Osteocyte (in vitro differentiated cells): ENCODE measurements at places on chromosomes 11 and 22. TPM values are rescaled to one million over a fixed set of nuclear protein-coding genes. Genes with fewer than 3 reads are reported as not detected.

RIMBP3C gene
- 0.68 TPM in 1 of 2 replicates, not detected in the other for total RNA-seq

SEPTIN3 gene
- 0.42 and 0.46 TPM in 2 replicates for total RNA-seq

OR5AN1 gene
- total RNA-seq, result not detected in 2 replicates

RAG2 gene
- not detected in 2 replicates for total RNA-seq

MYRF gene
- total RNA-seq, result 0.43 and 0.47 TPM in 2 replicates

ANO9 gene
- not detected in 2 replicates for total RNA-seq

TPBGL gene
- total RNA-seq, result 0.13 TPM in 1 of 2 replicates, not detected in the other

NPTXR gene
- 4.7 and 4.8 TPM in 2 replicates for total RNA-seq

LRRC51 gene
- 9.1 and 10.9 TPM in 2 replicates for total RNA-seq

GRCh38 chr22:39110631-39111561 lies 13.9 kb downstream of the APOBEC3H start:
- no peaks in the 10 kb centered on the region for H3K36me3 ChIP-seq
- H3K27me3 ChIP-seq, result peaks cover 40% of the 10 kb centered on the region
- no peak for DNase-seq

GRCh38 chr11:94111660-94112059 lies 17.0 kb upstream of the PANX1 start:
- no peak overlapping the region for H3K4me3 ChIP-seq
- H3K27ac ChIP-seq, result no peak overlapping the region
- H3K4me1 ChIP-seq, result no peaks in the 10 kb centered on the region
- no peak for DNase-seq
- no peaks in the 10 kb centered on the region for H3K36me3 ChIP-seq

- H3K4me3 ChIP-seq, result no peak overlapping the region
- DNase-seq, result no peak
- H3K4me1 ChIP-seq, result peaks cover 6% of the 10 kb centered on the region
- no peaks in the 10 kb centered on the region for H3K27me3 ChIP-seq
- peak overlapping the region; percentile 4 for H3K27ac ChIP-seq
Measured at GRCh38 chr11:121810291-121810690, 305.7 kb downstream of the BLID start.

DNA sequence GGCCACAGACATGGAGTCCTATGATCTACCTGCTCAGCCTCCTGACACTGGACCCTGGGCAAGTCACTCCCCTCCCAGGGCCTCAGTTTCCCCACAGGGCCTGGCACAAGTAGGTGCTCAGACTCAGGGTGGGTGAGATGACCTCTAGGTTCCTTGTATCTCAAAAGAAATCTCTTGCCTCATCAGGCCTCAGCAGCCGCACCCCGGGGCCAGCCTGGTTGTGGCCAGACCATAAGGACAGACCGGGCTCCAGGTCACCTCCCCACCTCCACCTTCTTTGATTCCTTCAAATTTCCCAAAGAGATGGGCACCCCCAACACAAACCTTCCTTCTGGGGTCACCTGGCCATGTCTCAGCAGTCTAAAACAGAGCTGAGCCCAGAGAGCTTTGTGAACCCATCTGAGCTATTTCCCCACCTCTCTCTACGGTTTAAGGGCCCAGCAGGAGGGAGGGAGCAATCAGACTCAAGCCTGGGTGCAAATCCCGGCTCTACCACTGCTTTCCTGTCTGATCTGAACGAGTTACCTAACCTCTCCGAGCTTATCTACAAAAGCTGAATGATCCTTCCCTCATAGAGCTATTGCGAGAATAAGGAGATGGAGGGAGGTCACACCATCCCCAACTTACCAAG lies 2.5 kb upstream of the APOL4 start:
- H3K4me1 ChIP-seq, result no peaks in the 10 kb centered on the region
- peaks cover 25% of the 10 kb centered on the region for H3K27me3 ChIP-seq
- H3K27ac ChIP-seq, result no peak overlapping the region
- H3K36me3 ChIP-seq, result no peaks in the 10 kb centered on the region

DNA sequence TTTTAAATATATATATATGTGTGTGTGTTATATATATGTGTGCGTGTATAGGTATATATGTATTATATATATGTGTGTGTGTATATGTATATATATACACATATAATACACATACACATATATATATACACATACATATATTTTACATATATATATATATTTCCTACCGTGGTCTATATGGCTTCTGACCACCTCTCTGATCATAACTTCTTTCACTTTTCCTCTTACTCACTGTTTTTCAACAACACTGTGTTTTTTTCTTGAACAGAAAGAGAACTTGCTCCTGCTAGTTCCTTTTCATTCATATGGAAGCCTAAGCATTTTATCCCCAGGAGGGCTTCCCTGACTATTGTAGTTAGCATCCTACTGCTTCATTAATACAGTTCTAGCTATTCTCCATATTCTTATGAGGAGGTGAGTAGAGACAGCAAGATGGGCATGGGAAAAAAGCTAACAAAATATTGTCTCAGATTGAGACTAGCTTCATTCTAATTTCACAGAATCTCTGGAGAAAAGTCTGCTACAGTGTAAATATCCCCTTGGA lies 38.5 kb upstream of the CTSC start:
- H3K4me3 ChIP-seq, result no peak overlapping the region
- H3K36me3 ChIP-seq, result no peaks in the 10 kb centered on the region
- H3K27me3 ChIP-seq, result peaks cover 36% of the 10 kb centered on the region
- H3K4me1 ChIP-seq, result no peaks in the 10 kb centered on the region

GRCh38 chr11:35116245-35116644 lies 22.7 kb upstream of the CD44 start:
- no peaks in the 10 kb centered on the region for H3K36me3 ChIP-seq
- H3K4me3 ChIP-seq, result no peak overlapping the region
- DNase-seq, result no peak
- H3K4me1 ChIP-seq, result peaks cover 5% of the 10 kb centered on the region

- no peak for DNase-seq
- peaks cover 3% of the 10 kb centered on the region for H3K27me3 ChIP-seq
- H3K4me1 ChIP-seq, result no peaks in the 10 kb centered on the region
- no peak overlapping the region for H3K4me3 ChIP-seq
Measured at GRCh38 chr11:60563553-60564235, 48.5 kb downstream of the MS4A13 start.

GRCh38 chr11:72439455-72439854 lies 5.1 kb upstream of the CLPB start:
- H3K4me3 ChIP-seq, result no peak overlapping the region
- H3K27me3 ChIP-seq, result peaks cover 19% of the 10 kb centered on the region
- peaks cover 3% of the 10 kb centered on the region for H3K36me3 ChIP-seq
- no peak overlapping the region for H3K27ac ChIP-seq

DNA sequence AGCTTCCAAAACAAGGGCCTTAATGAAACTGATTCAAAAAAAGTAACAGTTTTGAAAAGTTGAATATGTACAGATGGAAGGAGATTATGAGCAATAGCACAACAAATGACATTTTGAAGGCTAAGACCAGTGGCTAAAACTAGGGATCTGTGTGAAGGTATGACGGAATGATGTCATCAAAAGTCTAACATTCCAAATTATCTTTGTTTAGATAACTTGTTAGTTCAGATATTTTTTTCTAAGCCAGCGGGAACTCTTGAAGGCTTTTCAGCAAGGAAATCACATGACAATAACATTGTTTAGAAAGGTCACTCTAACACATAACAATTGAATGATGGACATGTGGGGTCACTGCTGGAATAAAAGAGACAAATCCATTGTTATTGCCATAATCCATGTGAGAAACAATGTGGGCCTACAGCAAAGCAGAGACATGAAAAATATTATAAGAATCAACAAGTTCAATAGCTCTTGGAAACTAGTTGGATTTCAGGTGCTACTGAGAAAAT lies 260.5 kb downstream of the CASP12 start:
- no peaks in the 10 kb centered on the region for H3K27me3 ChIP-seq
- H3K36me3 ChIP-seq, result no peaks in the 10 kb centered on the region
- peaks cover 8% of the 10 kb centered on the region for H3K4me1 ChIP-seq
- H3K27ac ChIP-seq, result no peak overlapping the region

DNA sequence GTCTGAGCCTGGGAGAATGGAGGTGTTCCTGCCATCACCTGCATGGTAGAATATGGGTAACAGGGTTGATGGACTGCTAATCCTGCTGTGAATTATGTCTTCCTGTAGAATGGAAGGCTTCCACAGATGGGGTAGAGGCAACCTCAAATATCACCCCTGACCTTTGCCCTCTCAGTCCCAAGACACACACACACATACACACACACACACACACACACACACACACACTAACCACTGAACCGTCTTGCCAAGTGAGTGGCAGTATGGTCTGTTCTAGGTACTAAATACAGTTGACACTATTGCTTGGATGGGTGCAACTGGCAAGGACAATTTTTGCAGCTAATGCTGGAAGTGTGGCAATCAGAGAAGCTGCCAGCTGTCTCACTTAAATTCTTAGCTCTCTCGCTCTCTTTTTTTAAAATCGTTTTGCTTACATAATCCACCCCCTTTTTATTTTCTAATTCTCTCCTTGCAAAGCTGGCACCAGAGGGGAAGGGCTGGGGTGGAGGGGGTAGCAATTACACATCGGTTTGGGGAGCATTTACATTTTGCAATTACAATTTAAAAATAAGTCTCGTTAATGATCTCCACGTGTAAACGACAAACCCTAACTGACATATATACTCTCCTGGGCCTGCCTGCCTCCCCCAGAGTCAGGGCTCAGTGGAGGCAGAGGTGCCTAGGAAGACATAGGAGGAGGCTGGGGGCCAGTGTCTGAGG lies 162.6 kb downstream of the FEZ1 start:
- DNase-seq, result no peak
- no peak overlapping the region for H3K27ac ChIP-seq
- H3K27me3 ChIP-seq, result no peaks in the 10 kb centered on the region
- peaks cover 25% of the 10 kb centered on the region for H3K4me1 ChIP-seq
- no peak overlapping the region for H3K4me3 ChIP-seq

- H3K27me3 ChIP-seq, result peaks cover under 1% of the 10 kb centered on the region
- no peaks in the 10 kb centered on the region for H3K36me3 ChIP-seq
- H3K27ac ChIP-seq, result no peak overlapping the region
- H3K4me1 ChIP-seq, result no peaks in the 10 kb centered on the region
- DNase-seq, result no peak
Measured at GRCh38 chr11:14012846-14013245, 50.3 kb downstream of the SPON1 start.

GRCh38 chr11:71244116-71244810 lies 8.1 kb downstream of the SHANK2 start:
- peaks cover 13% of the 10 kb centered on the region for H3K4me1 ChIP-seq
- no peak for DNase-seq
- no peak overlapping the region for H3K4me3 ChIP-seq
- H3K36me3 ChIP-seq, result no peaks in the 10 kb centered on the region

- H3K4me1 ChIP-seq, result peaks cover 59% of the 10 kb centered on the region
- no peak overlapping the region for H3K4me3 ChIP-seq
- no peaks in the 10 kb centered on the region for H3K27me3 ChIP-seq
- H3K27ac ChIP-seq, result peak overlapping the region; percentile 86
Measured at GRCh38 chr22:27834364-27835185, 33.0 kb upstream of the MN1 start.

DNA sequence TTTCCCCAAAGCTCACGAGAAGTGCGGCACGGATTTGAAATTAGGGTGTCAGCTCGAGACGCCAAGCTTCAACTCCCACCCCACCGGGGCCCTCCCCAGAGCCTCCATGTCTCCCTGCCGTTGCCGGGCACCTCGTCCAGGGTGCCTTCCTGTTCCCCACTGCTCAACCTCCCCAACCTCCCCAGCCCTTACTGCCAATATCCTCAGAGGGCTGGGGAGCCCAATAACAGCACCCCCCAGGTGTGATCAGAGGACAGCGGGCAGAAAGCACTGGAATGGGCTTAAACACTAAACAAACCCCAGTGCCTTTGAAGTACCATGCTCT lies 1336.4 kb downstream of the TBC1D22A start:
- no peak overlapping the region for H3K4me3 ChIP-seq
- peak; percentile 59 for DNase-seq
- no peaks in the 10 kb centered on the region for H3K4me1 ChIP-seq
- H3K27me3 ChIP-seq, result peaks cover 9% of the 10 kb centered on the region
- H3K27ac ChIP-seq, result no peak overlapping the region

- H3K27me3 ChIP-seq, result no peaks in the 10 kb centered on the region
- H3K4me3 ChIP-seq, result no peak overlapping the region
- DNase-seq, result peak; percentile 87
- H3K36me3 ChIP-seq, result peaks cover 7% of the 10 kb centered on the region
Measured at GRCh38 chr11:132576706-132577105, 955.6 kb downstream of the OPCML start.

- H3K27ac ChIP-seq, result no peak overlapping the region
- no peak overlapping the region for H3K4me3 ChIP-seq
- H3K4me1 ChIP-seq, result no peaks in the 10 kb centered on the region
Measured at GRCh38 chr11:70628855-70629844, 230.8 kb downstream of the CTTN start.

DNA sequence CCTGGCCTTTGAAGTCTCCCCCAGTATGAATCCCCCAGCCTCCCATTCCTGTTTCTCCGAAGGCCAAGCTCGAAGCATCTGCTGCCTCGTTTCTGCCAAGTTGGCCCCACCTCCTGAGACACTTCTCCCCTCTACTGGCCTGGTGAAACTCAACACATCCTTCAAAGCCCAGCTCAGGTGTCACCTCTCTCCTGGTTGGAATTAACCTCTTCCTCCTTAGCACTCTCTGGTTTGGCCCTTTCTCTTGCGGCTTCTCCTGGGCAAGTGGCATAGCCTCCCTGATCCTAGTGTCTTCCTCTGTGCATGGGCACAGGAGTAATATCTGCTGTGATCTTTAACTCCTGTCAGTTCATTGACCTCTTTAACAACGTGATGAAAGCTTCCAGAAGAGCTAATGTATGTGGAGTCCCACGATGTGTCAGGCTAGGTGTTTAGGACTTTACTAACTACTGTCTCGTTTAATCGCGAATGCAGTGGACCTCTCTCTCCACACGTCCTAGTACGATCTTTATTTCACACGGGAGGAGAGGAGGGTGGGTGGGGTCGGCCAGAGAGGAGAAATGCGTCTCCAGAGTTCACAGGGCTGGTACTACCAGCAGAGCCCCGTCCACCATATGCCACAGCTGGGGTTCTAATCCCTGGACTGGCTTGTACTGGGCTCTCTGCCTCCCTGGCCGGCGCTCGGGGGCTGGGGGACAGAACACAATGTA lies 826 bp upstream of the PTPRJ start:
- DNase-seq, result no peak
- H3K4me3 ChIP-seq, result peak overlapping the region; percentile 36
- H3K27ac ChIP-seq, result peak overlapping the region; percentile 8
- no peaks in the 10 kb centered on the region for H3K27me3 ChIP-seq
- H3K36me3 ChIP-seq, result no peaks in the 10 kb centered on the region
- H3K4me1 ChIP-seq, result peaks cover 36% of the 10 kb centered on the region

- H3K36me3 ChIP-seq, result no peaks in the 10 kb centered on the region
- no peaks in the 10 kb centered on the region for H3K27me3 ChIP-seq
- H3K4me1 ChIP-seq, result peaks cover 51% of the 10 kb centered on the region
Measured at GRCh38 chr22:30424534-30425326, 838 bp upstream of the MTFP1 start.

DNA sequence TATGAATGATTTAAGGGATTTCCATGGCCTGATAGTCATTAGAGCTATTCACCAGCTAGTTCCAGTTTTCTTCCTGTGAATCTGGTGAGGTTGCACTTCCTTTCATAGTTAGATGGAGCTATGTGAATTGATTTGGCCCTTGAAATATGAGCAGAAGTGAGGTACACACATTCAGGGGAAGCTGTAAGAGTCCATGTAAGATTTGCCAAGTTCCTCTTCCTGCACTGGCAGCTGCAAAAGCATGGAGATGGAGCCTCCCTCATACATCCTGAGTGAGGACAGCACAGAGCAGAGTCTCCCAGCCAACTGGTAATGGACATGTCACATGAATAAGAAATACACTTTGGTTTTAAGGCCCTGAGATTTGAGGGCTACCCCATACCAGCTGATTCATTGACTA lies 111.7 kb downstream of the CD44 start:
- no peaks in the 10 kb centered on the region for H3K4me1 ChIP-seq
- no peak for DNase-seq
- H3K27me3 ChIP-seq, result no peaks in the 10 kb centered on the region
- H3K27ac ChIP-seq, result no peak overlapping the region
- no peaks in the 10 kb centered on the region for H3K36me3 ChIP-seq
